IMR-90 (cell line): ENCODE measurements at places on chromosomes 16 and 17. TPM values are rescaled to one million over a fixed set of nuclear protein-coding genes. Genes with fewer than 3 reads are reported as not detected.

GRCh38 chr16:89169778-89170177 lies 1.8 kb upstream of the CDH15 start:
- no peak for DNase-seq

DNA sequence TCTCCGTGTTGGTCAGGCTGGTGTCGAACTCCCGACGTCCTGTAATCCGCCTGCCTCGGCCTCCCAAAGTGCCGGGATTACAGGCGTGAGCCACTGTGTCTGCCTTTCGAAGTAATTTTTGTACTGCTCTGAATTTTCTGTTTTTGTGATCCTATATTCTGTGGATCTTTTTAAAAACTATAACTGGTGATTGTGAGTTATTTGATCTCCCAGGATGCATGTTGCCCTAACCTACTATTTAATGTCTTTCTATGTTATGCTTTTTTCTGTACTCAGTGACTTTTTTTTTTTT lies 2.5 kb downstream of the RSPRY1 start:
- no peak for DNase-seq

DNA sequence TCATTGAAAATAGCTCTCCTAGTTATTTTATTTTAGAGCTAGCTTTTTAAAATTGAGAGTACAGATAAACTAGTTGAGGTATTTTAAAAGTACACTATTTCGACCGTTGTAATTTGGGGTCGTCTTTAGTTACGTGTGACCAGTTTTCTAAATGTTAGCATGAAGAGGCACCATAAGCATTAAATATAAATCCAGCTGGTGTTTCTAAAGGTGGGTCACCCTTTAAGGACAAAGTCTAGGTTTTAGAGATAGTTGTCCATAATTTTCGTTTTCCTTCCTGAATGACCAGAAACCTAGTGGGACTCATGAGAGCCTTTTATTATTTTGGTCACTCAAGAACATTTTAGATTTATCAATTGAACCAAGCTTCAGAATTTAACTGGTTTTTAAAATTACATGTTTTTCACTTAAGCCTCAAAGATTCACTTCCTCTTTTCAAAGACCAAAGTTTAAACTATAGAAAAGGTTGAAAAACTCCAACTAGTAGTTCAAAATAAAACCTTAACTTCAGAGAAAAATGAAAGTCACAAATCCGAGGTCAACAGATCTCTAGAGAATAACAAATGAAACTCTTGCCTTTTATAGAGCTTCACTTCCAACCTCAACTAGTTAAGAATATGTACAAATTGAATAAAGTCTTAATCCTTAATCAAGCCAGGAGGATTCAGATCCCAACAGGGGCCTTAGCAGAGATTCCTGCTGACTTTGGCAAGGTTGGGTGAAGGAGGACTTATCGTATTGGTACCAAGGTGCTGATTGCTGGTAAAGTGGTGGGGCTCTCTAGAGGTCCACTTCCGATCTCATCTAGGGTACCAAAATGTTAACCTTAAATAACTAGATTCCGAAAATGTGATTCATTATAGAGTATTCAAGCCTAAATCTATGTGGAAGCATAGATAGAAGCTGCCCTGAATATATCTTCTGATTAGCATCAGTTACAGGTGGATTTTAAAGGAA lies 32.5 kb downstream of the PHKB start:
- DNase-seq = no peak

The ADAP2 gene
- total RNA-seq = 0.90 and 1.1 TPM in 2 replicates

The GFER gene
- 6.8 and 8.6 TPM in 2 replicates for total RNA-seq
